SK-N-SH treated with all-trans-retinoic acid at 6 μM for 48 hours (cell line): ENCODE measurements at places on chromosomes 11 and 22.

DNA sequence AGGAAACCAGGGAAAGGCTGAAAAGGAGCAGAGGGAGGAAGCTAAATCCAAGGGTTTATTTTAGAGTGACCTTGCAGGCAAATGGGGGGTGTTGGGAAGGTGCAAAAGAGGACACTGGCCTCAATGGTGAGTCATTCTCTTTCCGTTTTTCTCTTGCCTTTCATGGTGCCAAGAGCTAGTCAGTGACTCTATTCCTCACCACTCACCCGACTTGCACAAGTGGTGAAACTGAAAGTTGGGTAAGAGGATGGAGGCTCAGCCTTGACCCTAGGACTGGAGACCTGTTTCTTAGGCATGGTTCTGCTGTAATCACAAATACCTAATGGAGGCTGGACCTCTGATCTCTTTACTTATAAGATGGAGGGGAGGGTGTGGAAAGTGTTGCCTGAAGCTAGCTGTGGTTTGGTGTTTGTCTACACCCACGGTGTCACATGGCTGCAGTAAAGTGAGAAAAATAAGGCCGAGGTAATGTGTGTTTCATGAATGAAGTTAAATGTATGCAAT is 67.3 kb upstream of the CREB3L1 start:
- ATAC-seq: peak; percentile 56; the same call in 2 of the 3 replicates

DNA sequence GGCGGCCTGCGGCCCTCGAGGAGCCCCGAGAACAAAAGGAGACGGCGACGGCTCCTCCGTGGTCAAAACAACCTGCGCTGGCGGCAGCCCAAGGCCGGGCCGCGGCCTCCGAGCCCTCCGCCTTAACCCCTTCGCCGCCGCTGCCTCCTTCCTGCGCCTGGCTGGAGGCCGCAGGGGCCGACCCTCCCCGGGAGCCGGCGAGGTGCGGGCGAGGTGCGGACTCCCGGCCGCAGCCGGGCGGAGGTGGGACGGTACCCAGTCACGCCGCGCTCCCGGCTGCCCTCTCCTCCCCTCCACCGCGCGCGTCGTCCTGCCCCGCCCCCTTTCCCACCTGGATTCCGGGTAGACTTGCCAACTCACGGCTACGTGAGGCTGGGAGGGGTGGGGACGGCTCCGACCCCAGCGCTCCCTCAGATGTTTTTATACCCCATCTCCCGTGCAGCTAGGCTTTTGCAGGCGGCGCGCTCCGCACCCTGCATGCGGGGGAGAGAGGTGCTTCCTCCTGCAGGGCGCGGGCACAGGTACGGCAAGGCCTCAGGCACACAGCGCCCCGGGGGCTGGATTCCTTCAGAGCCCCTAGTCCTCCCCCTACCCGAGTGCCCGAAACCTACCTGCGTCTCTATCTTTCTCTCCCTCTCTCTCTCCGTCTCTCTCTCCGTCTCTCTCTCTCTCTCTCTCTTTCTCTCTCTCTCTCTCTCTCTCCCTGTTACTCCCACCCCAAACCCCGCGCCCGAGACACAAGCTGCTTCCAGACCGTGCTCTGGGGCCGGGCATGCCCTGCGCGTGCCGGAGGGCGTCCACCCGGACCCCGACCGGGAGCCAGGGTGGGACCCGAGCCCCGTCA is 2.0 kb downstream of the PDGFB start:
- ATAC-seq: no peak; the same call in 2 of the 3 replicates

- ATAC-seq: no peak
Observed at GRCh38 chr11:25535467-25536272, 796.3 kb upstream of the ANO3 start.

DNA sequence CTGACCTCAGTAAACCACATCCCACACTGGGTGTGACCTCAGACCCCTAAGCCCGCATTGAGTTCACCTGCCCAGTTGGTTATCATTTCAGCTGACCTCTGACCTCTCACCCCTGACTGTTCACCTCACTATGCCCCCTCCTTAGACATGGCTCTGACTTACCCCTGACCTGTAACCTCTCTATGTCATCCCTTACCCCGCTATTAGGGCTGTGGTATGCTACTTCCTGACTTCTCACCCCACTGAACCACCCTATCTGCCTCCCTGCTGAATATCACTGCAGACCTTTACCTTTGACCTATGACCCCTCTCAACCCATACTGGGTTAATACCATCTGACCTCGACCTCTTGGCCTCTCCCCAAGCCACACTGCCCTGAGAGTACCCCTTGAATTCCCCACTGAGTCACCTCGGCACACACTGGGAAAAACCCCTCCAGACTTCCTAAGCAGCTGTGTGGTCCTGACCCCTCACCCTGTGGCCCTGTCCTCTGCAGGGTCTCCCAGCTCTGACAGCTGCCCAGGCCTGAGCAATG is 8.3 kb downstream of the PLCB3 start:
- ATAC-seq: no peak

DNA sequence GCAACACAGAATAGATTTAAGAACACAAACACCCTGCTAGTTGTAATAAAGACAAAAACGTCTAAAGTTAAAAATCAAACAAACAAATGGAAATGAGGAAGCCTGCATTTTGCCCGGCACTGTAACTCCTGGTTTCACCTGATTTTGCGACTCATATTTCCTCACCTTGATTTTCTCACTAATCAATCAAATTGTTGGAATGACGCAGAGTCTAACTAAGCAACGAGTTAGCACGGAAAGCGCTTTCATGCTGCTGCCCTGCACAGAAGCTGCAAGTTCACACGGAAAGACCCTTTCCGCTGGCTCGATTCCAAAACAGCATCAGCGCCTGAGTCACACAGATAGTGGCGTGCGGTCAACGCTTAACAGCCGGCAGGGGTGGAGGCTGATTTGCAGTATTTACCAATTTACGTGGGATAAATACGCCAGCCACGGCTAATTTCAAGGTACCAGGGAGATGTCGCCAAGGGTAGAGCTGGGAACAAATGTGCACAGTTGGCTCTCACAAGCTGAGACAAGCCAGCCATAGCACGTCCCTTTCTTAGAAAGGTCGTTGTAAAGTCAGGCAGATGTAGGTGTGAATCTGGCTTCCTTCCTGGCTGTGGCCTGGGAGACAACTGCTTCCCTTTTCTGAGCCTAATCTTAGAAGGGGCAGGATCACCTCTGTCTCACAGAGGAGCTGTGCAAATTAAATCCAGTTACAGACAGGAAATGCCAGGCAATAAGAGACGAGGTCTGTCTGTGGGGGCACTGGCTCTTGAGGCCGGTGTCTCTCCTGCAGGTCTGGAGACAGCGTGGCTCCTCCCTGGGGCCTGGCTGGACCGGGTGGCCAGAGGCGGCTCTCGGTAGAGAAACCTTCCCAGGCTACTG is 76.9 kb upstream of the TTLL12 start:
- ATAC-seq: peak; percentile 68

- ATAC-seq: peak; percentile 83
Observed at GRCh38 chr22:36506637-36507517, at the start of gene FOXRED2. FOXRED2 (minus strand) TSS chr22:36507040; CDS start chr22:36506422, 618 bp downstream.

GRCh38 chr22:24190596-24191208 is 9.4 kb downstream of the SUSD2 start:
- ATAC-seq: no peak

DNA sequence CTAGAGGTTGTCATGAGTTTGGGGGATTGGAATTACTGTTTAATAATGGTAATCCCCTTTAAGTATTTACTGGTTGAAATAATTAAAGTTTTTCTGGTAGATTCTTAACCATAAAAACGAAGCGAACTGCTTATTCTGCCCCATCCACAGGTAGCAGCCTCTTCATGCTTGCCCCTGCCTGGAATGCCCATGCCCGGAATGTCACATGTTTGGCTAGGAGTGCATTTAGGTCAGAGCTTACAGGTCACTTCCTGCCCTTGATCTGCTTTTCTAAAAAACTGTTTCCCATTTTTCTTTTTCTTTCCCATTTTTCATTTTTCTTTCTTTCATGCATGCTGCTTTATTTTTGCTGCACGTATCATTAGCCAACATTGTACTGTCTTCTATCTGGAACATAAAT is 69.1 kb downstream of the YAP1 start:
- ATAC-seq: no peak
